HFFc6 (cell line): ENCODE measurements at places on chromosomes 1 and 21. TPM values are rescaled to one million over a fixed set of nuclear protein-coding genes. Genes with fewer than 3 reads are reported as not detected.

- H3K4me1 ChIP-seq = peaks cover 33% of the 10 kb centered on the region
- H3K36me3 ChIP-seq = peaks cover 5% of the 10 kb centered on the region; the same call in 1 of the 2 replicates
- H3K4me3 ChIP-seq = no peak overlapping the region
- H3K27me3 ChIP-seq = no peaks in the 10 kb centered on the region
Observed at GRCh38 chr1:53763911-53764310, 24.9 kb upstream of the GLIS1 start.

GRCh38 chr1:33346927-33347649 is 26.2 kb upstream of the A3GALT2 start:
- H3K27ac ChIP-seq = peak overlapping the region; percentile 96
- peak overlapping the region; percentile 93 for H3K4me3 ChIP-seq
- peak; percentile 84 for DNase-seq
- H3K27me3 ChIP-seq = no peaks in the 10 kb centered on the region; the same call in 1 of the 2 replicates
- H3K4me1 ChIP-seq = peaks cover 73% of the 10 kb centered on the region

GRCh38 chr1:230148126-230148652 is 81.2 kb downstream of the GALNT2 start:
- no peaks in the 10 kb centered on the region for H3K27me3 ChIP-seq
- H3K36me3 ChIP-seq = no peaks in the 10 kb centered on the region; the same call in 1 of the 2 replicates
- DNase-seq = no peak
- H3K4me3 ChIP-seq = no peak overlapping the region

GRCh38 chr1:219415915-219416314 is 197.0 kb downstream of the ZC3H11B start:
- peaks cover 2% of the 10 kb centered on the region; the same call in 1 of the 2 replicates for H3K27me3 ChIP-seq
- H3K36me3 ChIP-seq = no peaks in the 10 kb centered on the region
- H3K4me1 ChIP-seq = peaks cover 18% of the 10 kb centered on the region; the same call in 1 of the 2 replicates
- no peak for DNase-seq
- no peak overlapping the region for H3K4me3 ChIP-seq

The RGS16 gene
- total RNA-seq = 0.34 and 0.47 TPM in 2 replicates

The DIO1 gene
- total RNA-seq = not detected in 3 replicates

- no peaks in the 10 kb centered on the region for H3K4me1 ChIP-seq
- H3K36me3 ChIP-seq = no peaks in the 10 kb centered on the region
- H3K4me3 ChIP-seq = no peak overlapping the region
- H3K27me3 ChIP-seq = peaks cover 37% of the 10 kb centered on the region; the same call in 1 of the 2 replicates
- H3K27ac ChIP-seq = no peak overlapping the region
Observed at GRCh38 chr1:31227891-31228568, 11.7 kb downstream of the NKAIN1 start.

DNA sequence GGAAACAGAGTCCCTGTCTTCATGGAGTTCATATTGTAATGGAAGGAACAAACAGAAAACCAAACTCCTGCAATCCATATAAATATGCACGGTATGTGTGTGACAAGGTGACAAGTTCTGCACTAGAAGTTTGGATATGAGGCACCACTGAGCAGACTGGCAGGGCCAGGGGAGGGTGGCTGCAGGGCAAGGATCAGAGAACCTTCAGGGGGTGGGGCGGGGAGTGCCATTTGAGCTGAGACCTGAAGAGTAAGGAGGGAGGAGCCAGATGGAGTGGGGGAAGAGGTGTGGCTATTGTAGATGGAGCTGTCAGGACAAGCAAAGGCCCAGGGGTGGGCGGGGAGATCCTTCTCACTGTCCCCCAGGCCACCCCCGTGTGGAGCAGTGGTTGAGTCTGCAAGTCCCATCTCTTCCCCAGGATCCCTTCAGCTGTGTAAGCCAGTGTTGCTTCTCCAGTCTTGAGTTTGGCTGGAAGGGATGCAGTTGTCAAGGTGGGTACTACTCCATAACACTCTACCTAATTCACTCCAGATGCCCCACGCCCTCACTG is 76.4 kb downstream of the ATP5PO start:
- H3K36me3 ChIP-seq = peaks cover 51% of the 10 kb centered on the region
- peaks cover 7% of the 10 kb centered on the region for H3K27me3 ChIP-seq
- H3K4me1 ChIP-seq = peaks cover 30% of the 10 kb centered on the region
- H3K4me3 ChIP-seq = no peak overlapping the region

The SHISAL2A gene
- total RNA-seq = not detected in 3 replicates

The PGLYRP4 gene
- not detected in 3 replicates for total RNA-seq

DNA sequence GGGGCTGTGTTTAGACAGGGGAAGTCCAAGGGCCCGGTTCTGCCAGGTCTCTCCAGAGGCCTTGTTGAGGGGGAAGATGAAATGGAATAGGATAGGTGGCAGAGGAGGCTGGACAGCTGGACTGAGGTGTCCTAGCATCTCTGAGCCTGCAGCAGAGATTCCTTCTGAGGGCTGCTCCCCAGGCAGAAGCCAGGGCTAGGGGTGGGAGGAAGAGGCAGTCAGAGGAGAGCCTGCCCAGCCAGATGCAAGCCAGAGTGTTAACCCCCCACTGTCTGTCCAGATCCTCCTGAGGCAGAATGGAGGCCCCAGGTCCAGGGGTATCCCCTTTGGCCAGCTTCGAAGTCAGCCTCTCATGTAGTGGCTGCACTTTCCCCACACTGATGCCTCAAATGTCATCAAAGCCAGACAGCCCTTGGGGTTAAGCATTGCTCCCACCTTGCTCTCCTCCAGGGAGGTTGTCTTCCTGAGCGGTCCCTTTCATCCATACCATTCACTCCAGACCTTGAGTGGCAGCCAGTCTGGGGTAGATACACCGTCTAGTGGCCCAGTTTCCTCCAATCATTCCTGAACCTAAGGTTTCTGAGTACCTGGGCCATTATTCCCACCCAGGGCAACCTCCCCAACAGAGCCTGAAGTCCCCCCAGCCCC is 1.7 kb downstream of the CSF1 start:
- H3K27ac ChIP-seq = peak overlapping the region; percentile 64
- H3K4me3 ChIP-seq = peak overlapping the region; percentile 92
- no peaks in the 10 kb centered on the region; the same call in 1 of the 2 replicates for H3K27me3 ChIP-seq
- H3K36me3 ChIP-seq = peaks cover 11% of the 10 kb centered on the region

The DENND2C gene
- 1.5 to 2.2 TPM (median 2.0 TPM) in 3 replicates for total RNA-seq

DNA sequence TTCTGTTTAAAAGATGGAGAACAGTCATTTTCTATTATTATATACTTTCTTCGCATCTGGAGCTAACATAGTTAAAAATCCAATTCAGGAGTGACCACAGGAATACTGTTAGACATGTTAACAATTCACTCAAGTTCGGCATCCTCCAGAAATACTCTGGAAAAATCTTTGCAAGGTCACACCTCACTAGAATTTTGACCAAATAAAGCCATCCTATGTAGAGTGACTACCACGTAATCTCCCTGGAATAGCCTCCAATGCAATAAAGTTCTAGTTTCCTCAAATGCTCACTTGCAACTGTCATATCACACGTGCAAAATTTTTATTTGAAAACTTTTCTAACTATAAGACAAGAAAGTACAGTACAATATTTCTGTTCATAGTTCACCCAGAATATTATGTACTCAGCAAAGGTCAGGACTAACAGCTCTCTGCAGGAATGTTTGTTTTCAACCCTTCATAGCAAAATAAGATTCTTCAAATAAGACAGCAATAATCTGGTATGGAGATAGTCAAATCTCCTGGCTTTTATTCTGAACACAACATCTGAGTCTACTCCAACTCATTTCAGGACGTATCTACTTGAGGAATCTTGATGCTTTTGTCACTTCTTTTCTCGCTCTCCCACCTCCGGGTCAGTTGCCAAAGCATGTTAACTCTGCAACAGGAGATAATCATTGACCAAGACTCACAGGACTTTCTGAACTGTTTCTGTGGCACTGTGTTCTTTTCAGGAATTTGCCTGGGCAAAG is 82.6 kb downstream of the GDAP2 start:
- H3K4me1 ChIP-seq = peaks cover 35% of the 10 kb centered on the region
- H3K27ac ChIP-seq = no peak overlapping the region

The SNRNP40 gene
- total RNA-seq = 39.9 to 50.7 TPM (median 45.3 TPM) in 3 replicates

The SPRR1A gene
- total RNA-seq = not detected in 3 replicates

The SERTAD4 gene
- 2.3 to 4.9 TPM (median 3.9 TPM) in 3 replicates for total RNA-seq

The RASAL2 gene
- 24.5 to 30.3 TPM (median 29.8 TPM) in 3 replicates for total RNA-seq

The TRIM46 gene
- total RNA-seq = 5.9 to 7.4 TPM (median 6.9 TPM) in 3 replicates

- peaks cover 7% of the 10 kb centered on the region; the same call in 1 of the 2 replicates for H3K27me3 ChIP-seq
- no peaks in the 10 kb centered on the region for H3K36me3 ChIP-seq
- peak overlapping the region; percentile 11; the same call in 1 of the 2 replicates for H3K4me3 ChIP-seq
- H3K4me1 ChIP-seq = peaks cover 15% of the 10 kb centered on the region
- peak overlapping the region; percentile 50; the same call in 1 of the 2 replicates for H3K27ac ChIP-seq
Observed at GRCh38 chr1:87203904-87204303, 124.8 kb upstream of the LMO4 start.

DNA sequence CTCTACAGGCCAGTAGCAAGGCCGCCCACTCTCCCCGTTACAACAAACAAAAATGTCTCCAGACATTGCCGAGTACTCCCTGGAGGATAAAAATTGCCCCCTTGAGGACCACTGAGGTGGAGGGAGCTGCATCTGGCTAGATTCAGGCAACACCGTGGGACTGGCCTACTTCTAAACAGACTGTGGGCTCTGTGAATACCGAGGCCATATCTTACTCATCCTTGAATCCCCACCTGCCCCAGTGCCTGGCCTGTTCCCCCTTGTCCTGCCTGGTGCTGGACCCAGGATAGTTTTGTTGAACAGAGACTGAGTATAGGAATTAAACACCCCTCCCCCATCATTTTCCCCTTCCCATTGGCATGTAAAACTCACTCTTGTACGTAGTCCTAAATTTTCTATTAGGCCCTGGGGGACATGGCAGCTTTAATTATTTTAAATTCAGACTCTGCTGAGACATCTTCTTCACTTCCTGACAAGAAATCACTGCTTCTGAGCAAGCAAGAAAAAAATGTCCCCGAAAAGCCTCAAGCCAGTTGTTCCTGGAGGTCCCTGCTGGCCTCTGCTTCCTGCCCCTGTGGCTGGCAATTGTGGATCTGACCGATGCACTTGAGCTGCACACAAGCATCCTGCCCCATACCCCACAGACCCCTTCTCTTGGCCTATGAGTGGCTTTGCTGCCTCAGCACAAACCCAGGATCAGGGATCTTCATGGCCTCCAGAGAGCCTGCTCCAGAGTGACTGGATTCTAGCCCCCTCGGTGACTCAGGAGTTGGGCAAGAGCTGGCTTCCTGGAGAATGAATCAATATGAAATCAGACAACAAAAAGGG is 111.0 kb downstream of the ACTL8 start:
- H3K27me3 ChIP-seq = no peaks in the 10 kb centered on the region; the same call in 1 of the 2 replicates
- H3K27ac ChIP-seq = peak overlapping the region; percentile 97
- H3K4me3 ChIP-seq = peak overlapping the region; percentile 75
- H3K4me1 ChIP-seq = peaks cover 64% of the 10 kb centered on the region
- peaks cover 14% of the 10 kb centered on the region for H3K36me3 ChIP-seq

DNA sequence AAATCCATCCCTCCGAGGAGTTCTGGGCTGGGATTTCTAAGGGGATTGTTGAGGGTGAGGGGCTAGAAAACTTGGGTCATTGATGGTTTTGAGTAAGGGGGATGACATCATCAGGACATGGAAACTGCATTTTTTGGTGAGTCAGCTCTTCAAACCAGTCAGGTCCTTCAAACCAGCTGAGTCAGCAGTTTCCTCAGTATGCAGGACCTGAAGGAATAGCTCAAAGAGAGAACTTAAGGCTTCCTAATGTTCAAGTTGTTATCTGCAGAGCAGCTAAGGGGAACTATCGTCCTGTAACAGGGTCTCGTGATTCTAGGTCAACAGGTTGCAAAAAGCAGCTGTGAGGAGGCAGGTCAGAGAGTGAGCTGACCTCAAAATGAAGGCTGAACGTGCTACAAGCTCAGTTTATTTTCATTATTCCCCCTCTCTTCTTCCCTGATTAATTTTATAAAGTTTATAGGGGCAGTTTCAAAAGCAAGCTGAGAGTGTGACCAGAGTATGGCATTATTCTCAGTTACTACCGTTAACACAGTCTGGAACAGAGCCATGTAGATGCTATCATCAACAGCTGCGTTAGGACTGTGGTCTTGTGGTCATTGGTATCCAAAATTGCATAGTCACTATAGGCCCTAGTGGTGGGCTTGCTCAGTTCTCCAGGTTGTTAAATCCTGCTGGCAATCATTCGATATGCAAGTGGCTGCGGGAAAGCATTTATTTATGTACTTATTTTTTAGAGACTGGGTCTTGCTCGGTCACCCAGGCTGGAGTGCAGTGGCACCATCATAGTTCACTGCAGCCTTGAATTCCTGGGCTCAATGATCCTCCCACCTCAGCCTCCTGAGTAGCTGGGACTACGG is 10.7 kb upstream of the SDC3 start:
- no peak overlapping the region for H3K27ac ChIP-seq
- H3K4me1 ChIP-seq = peaks cover 22% of the 10 kb centered on the region
- no peak overlapping the region for H3K4me3 ChIP-seq

DNA sequence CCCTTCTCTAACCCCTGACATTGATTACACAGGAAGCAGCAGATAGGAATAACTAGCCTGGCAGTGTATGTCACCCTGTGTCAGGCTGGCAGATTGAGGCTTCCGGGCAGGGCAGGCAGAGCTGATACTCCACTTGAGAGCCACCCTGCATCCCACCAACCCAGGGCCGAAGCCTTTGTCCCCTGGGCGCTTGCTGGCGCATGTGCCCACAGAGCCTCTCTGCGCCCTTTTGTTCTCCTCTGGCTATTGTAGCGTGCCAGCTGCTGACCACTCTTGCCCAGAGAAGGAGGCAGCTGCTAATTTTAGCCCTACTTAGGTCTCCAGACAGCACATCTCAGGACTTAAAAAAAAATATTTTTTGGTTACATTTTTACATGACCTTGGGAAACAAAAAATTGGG is 304.9 kb downstream of the HHAT start:
- H3K27ac ChIP-seq = no peak overlapping the region
- no peak for DNase-seq
- H3K4me1 ChIP-seq = no peaks in the 10 kb centered on the region
- no peaks in the 10 kb centered on the region for H3K36me3 ChIP-seq
- H3K4me3 ChIP-seq = no peak overlapping the region

The NUAK2 gene
- 6.5 and 6.7 TPM in 2 replicates for total RNA-seq

GRCh38 chr1:246768403-246769020 is 44.3 kb downstream of the SCCPDH start:
- no peak for DNase-seq
- peaks cover 35% of the 10 kb centered on the region for H3K36me3 ChIP-seq
- H3K27me3 ChIP-seq = no peaks in the 10 kb centered on the region; the same call in 1 of the 2 replicates
- peaks cover 16% of the 10 kb centered on the region for H3K4me1 ChIP-seq
- no peak overlapping the region for H3K4me3 ChIP-seq

GRCh38 chr21:38140207-38140903 is 116.4 kb upstream of the KCNJ15 start:
- peak; percentile 32 for DNase-seq
- no peak overlapping the region for H3K27ac ChIP-seq
- peaks cover 16% of the 10 kb centered on the region for H3K4me1 ChIP-seq
- H3K36me3 ChIP-seq = no peaks in the 10 kb centered on the region

DNA sequence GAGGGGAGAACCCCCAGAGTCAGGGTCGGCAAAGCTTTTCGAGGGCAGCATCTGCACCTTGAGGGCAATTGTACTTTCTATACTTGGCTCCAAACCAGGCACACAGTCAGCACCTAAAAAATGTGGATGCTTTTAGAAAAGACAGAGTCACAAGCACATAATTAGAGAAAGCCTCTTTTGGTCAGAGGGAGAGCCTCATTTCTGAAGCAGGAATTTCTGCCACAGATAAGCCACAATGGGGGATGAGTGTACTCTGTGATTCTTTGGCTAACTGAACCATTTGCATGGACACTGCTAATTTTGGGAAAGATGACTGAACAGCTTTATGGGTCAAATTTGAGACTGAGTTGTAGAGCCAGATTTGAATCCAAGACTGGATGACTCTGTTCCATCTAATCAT is 635.7 kb downstream of the KIF26B start:
- peaks cover 5% of the 10 kb centered on the region; the same call in 1 of the 2 replicates for H3K27me3 ChIP-seq
- peaks cover 9% of the 10 kb centered on the region for H3K36me3 ChIP-seq
- no peak overlapping the region for H3K4me3 ChIP-seq
- H3K27ac ChIP-seq = peak overlapping the region; percentile 65
- peaks cover 55% of the 10 kb centered on the region for H3K4me1 ChIP-seq

GRCh38 chr21:37970548-37970947 is 54.3 kb upstream of the KCNJ6 start:
- no peaks in the 10 kb centered on the region for H3K36me3 ChIP-seq
- H3K27ac ChIP-seq = no peak overlapping the region
- peaks cover 36% of the 10 kb centered on the region for H3K27me3 ChIP-seq
- H3K4me3 ChIP-seq = no peak overlapping the region

- no peaks in the 10 kb centered on the region for H3K36me3 ChIP-seq
- no peaks in the 10 kb centered on the region for H3K4me1 ChIP-seq
- DNase-seq = peak; percentile 57
Observed at GRCh38 chr1:211469938-211470529, 21.9 kb downstream of the RD3 start.

The VASH2 gene
- total RNA-seq = not detected in 2 replicates
